ENCODE measurements at places on chromosomes 11 and 22.

DNA sequence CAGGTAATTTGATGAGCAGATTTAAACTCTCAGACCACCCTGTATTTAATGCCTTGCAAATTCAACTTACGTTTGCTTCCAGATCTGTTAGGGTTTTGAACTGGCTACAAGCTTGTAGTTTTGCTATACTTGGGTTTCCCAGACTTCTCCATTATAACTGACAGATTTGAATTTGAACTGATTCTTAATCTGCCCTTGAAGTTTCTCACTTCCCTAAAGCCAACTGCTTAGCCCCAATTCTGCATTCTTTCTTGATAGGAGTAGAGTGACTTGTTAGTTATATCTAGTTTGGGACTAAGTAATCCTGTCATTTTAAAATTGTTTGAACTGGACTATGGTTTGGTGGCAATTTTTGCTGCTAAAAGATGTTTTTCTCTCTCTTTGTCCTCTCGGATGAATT is 9.7 kb downstream of the LAYN start:
- DNase-seq: no peak

DNA sequence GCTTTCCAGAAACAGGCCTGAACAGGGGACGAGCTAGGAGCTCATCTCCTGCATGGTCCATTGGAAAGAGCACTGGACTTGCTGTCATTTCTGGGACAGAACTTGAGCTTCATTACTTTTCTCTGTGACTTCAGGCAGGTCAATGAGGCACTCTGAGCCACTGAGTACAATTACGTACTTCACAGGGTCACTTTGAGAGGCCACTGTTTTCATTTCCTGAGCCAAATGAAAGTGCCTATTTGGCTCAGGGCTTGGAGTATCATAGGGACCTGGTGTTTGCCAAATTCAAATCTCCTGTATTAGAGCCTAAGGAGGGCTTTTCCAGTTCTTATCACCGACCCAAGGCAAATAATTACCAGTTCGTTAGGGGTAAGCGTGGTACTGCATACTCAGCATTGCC is 319.3 kb downstream of the CADM1 start:
- DNase-seq: no peak

GRCh38 chr11:45100339-45100738 is 46.1 kb upstream of the PRDM11 start:
- DNase-seq: no peak

DNA sequence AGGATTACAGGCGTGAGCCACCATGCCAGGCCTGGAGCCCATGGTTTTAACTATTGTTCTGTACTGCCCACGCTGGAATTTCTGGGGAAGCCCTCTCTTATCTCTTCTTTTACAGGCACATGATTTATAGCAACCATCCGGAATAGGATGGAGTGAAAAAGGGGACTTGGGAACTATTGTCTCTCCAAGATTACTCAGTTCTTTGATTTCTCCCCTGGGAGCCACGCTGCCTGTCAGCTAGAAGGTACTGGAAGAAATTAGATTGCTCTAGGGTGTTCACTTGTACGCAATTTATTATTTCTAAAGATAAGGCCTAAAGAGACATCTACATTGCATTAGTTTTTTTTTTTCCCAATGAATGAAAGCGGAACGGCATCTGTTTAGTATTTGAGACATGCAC is 65.6 kb upstream of the PTPRJ start:
- no peak for DNase-seq

GRCh38 chr22:19756288-19757128 is 4.1 kb upstream of the TBX1 start:
- DNase-seq: no peak

DNA sequence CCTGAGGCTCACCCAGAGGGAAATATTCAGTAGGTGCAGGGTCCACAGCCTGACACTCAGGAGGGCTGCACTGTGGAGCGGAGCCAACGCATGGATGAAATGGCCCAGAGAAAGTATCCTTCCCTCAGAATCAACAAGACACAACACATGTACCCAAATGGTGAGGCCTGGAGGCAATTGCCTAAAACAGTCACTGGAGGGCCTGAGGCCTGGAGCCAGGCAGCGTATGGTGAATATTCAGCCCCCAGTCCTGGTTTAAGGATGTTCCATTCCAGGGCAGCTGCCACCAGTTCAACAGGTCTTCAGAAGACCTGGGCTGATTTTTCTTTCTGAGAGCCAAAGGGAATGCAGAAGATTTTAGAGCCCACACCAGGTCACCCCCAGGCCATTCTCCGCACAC is 264.8 kb downstream of the INSC start:
- no peak for DNase-seq

All from fibroblast of skin of left quadriceps (primary cell).